ENCODE measurements at places on chromosomes 16 and 17.
A peak's percentile ranks its signal among the peaks of the same experiment; 100 is the strongest.

DNA sequence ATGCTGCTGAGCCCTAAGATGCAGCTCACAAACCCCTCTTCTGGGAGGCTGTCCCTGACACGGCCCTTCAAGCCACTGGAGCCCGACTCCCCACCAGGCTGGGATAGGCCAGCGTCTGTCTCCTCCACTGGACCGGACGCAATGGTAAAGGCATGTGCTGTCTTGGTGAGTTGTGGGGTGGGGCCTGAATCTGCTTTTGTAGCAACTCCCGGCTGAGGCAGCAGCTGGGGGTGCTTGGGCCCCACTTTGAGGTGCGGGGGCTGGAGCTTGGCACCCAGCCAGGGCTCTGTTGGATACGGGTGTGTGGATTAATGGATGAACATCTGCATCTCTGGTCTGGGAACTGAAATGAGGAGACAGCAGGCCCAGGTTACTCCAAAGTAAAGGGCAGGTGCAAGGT is 3.5 kb upstream of the NLRC3 start:
- DNase-seq = no peak

- peak; percentile 51 for DNase-seq
These were observed 6.4 kb downstream of the SHISA9 start for GRCh38 chr16:12907670-12908233.

DNA sequence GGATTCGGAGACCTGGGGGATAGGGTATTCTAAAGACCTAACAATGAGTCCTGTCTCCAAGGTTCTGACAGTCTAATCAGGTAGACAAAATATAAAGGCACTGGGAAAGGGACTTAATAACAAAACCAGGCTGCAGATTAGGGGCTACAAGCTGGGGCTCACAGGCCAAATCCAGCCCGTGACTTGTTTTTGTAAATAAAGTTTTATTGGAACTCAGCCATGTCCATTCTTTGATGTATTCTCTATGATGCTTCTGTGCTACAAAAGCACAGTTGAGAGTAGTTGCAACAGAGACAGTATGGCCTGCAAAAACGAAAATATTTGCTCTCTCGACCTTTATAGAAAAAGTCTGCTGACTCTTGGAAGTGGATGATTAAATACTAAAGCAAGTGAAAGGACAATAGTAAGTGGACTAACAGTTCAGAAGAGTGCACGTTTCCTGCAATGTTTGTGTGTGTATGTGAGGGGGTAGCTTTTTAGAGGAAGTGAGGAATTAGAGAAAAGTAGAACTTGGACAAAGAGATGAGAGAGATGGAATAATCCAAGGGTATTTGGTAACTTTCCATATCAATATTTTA is 115.4 kb upstream of the ZFHX3 start:
- DNase-seq = no peak

DNA sequence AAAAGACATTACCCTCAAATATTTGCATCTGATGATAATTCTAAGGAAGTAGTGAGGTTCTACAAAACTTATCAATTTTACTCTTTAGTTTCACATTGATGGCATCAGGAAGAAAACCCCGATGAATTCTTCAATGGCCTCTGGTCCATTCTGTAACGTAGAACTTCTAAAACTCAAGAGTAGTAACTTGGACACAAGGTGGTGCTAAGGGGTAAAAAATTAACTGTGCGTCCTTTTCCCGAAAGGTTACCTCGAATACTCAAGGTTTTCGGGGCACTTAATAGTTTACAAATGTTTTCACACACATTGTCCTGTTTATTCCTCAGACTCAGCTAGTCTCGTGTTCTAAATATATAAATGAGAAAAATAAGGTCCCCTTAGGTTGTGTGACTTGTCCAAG is 517.3 kb upstream of the ZFHX3 start:
- peak; percentile 15 for DNase-seq

GRCh38 chr17:29802246-29802645 is 127.8 kb downstream of the SSH2 start:
- DNase-seq = no peak

- DNase-seq = no peak
These were observed 25.1 kb downstream of the CCDC57 start for GRCh38 chr17:82187500-82187899.

DNA sequence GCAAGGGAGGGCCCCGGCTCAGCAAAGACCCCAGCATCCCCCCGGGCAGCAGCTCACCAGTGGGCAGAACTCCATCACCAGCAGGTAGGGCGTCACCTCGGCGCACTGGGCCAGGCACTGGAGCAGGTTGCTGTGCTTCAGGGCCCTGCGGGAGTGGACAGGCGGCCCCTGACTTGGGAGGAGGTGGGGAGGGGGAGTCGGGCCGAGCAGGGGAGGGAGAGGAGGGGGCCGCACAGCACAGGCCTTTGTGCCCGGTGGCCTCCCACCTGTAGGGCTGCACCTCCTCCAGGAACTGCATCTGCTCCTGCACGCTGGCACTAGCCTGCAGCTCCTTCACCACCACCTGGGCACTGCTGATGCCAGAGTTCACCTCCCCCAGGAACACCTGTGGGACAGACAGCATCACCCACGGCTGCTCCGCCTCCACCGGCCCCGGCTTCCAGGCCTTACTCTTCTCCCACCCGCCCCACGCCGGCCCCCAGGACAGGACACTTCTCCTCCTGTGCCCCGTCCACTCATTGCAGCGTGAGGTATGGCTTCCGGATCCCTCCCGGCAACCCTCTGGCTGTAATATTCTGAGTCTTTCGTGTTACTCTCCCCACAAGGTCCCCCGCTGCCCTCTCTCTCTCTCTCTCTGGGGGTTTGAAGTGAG is 37.7 kb upstream of the PVALEF start:
- DNase-seq = no peak

- DNase-seq = peak; percentile 43
These were observed 3.0 kb downstream of the IL27 start for GRCh38 chr16:28503470-28504259.

DNA sequence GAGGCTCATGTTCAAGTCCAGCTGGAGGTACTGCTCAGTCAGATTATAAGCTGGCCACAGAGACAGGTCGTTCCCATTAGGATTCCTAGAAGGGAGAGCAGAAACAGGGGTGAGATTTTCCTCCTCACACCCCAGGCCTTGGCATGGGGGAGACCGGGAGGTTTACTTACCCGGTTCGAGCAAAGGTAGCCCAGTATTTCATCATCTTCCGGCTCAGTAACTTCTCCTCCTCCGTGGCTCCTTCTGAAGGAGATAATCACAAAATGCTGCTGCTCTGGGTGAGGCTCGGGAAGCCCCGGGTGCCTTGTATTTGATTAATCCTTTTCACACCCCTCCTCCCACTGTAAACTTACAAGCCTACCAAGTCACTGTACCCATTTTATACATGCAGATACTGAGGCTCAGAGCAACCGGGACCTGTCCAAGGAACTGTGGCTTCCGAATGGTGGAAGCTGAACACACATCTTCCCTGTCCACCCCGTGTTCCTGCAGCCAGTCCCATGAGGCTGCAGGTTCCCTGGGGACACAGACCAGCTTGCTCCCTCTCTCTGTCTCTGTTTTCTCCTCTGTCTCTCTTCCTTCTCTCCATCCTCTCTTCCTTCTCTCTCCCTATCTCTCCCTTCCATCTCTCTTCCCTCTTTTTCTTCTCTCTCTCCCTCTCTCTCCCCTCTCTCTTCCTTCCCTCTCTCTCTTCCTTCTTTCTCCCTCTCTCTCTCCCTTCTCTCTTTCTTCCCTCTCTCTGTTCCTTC is 13.9 kb upstream of the CES1 start:
- no peak for DNase-seq

DNA sequence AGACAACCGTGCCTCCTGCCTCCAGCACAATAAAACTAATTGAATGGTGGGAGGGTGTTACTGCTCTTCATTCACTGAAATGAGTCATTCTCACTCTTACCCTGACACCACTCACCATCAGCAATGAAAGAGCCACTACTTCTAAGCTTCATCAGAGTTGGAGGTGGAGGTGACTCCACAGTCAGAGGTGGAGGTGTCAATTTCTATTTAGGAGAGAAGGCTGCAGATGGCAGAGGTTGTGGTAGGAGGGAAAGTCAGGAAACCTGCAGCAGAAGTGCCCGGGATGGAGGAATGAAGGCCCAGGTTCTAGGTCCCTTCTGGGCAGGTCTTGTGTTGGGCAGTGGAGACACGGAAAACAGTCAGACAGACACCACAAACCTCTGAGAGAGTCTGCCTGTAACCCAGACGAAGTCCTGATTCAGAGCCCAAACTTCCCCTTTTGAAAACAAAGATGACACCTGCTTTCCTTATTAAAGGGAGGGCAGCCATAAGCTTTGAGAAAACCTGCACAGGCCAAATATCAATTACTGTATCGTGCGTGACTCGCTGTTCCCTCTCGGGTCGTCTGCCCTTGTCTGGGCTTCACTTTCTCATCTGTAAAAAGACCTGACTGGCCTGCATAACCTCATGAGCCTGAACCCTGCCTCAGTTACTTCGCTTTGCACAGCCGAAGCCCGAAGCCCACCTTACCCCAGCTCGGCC is 668 bp downstream of the ATPAF2 start:
- no peak for DNase-seq

DNA sequence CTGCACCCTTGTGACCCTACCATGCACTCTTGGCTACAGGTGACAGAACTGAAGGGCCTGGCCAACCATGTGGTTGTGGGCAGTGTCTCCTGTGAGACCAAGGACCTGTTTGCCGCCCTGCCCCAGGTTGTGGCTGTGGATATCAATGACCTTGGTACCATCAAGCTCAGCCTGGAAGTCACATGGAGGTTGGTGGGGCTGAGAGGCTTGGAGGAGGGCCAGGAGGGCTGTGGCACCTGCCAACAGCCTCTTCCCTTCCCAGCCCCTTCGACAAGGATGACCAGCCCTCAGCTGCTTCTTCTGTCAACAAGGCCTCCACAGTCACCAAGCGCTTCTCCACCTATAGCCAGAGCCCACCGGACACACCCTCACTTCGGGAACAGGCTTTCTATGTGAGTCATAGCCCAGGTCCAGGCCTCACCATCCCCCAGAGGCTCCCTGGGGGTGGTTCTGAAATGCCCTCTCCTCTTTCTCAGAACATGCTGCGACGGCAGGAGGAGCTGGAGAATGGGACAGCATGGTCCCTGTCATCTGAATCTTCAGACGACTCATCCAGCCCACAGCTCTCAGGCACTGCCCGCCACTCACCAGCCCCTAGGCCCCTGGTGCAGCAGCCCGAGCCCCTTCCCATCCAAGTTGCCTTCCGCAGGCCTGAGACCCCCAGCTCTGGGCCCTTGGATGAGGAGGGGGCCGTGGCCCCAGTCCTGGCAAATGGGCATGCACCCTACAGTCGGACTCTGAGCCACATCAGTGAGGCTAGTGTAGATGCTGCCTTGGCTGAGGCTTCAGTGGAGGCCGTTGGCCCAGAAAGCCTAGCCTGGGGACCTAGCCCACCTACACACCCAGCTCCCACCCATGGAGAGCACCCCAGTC is 13.0 kb downstream of the RIPOR1 start:
- DNase-seq = peak; percentile 81

DNA sequence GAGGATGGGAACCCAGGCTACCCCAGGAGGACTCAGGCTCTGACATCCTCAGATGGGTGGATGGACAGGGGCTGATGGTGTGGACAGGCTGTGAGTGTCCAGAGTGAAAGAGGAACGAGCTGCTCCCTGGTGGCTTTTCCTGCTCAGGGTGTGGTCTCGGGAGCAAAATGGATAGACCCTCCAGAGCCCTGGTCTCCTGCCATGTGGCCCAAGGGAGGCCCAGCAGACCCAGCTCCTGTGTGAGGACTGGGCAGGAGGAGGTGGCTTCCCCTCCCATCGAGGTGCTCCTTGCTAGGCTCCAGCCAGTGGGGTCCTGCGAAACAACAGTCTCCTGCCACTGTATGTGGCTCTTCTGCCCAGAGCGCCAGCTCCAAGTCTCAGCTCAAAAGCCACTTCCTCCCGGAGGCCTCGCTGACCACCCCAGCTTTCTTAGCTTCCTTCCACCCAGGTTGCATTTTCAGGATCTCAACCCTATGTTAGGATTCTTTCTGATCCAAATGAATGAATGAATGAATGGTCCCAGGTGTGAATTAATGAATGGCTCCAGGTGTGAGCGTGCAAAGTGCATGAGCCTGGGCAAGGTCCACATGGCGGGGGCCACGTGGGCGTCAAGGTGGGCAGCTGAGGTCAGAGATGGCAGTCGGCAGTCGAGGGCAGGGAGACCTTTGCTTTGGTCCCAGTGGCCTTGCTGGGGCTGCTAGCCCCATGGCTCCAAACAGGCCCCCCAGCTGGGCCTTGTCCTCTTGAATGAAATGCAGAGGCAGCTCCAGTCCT is 120.3 kb upstream of the CIBAR2 start:
- DNase-seq = no peak

DNA sequence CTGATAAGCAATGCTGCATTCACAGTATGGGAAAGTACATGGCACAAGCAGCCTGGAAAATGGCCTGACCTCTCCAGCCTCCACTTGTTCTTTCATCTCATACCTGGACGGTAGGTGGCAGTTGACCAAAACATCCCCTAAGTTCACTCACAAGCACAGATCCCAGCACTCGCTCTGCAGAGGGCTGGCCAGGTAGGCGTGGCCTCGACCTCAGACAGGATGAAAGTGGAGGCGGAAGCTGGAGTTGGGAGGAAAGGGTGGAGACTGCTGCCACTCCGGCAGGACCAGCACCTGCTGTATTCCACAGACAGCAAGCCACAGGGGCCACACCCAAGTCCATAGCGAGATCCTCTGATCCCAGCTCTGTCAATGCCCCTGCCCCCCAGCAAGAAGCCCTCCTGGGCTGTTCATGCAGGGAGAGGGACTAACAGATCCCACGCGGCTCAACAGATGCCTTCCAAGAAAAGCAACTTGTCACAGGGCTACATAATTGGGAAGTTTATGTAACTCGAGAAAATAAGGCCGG is 31.3 kb downstream of the ZCCHC14 start:
- DNase-seq = peak; percentile 93

DNA sequence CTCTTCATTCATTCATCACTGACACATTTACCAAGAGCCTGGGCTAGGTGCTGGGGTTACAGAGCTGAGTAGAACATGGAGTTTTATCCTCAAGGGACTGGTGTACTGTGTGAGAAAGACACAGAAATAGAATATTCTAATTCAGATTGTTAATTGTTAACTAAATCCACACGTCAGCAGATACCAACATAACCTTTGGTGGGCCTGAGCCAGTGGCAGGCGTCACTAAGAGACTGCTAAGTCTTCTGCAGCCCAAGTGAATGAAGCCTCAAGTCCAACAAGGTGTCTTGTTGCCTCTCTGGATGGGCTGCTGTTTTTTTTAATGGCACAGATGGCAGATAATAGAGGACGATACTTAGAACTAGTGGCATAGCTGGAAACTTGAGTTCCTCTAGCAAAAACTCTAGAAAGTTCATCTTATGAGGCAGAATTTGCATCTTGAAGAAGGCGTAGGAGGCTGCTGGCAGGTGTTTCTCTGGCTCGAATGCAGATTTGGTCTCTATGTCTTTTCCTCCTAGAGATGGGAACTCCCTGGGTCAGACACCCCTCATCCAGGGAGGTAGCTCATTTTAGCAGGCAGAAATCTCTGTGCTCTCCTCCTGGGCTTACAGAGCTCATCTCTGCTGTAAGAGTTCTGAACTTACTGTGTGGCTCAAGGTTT is 179.5 kb downstream of the NTN1 start:
- DNase-seq = no peak

DNA sequence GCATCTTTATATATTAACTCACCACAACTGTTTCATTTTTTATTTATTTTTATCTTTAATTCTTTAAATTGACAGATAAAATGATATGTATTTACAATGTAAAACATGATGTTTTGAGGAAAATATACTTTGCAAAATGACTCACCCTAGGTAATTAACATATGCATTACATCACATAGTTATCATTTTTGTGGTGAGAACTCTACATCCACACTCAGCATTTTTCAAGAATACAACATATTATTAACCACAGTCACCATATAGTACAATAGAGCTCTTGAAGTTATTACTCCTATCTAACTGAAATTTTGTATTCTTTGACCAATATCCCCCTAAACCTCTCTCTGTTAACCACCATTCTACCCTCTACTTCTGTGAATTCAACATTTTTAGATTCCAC is 194.7 kb upstream of the KIF2B start:
- peak; percentile 71 for DNase-seq

GRCh38 chr17:55420776-55421178 is 858 bp downstream of the MMD start:
- no peak for DNase-seq

All from A172 (cell line).